ENCODE measurements at places on chromosomes 5 and 9. TPM values are rescaled to one million over a fixed set of nuclear protein-coding genes. Genes with fewer than 3 reads are reported as not detected.

Gene PPP2R2B
- total RNA-seq = 1.3 TPM

Gene NIPBL
- total RNA-seq = 70.0 TPM

Gene SLC28A3
- total RNA-seq = 0.85 TPM

Gene DCP2
- total RNA-seq = 99.7 TPM

Gene IGFBPL1
- not detected for total RNA-seq

Gene TAF1L
- total RNA-seq = not detected

Gene SLCO6A1
- not detected for total RNA-seq

Gene ARAP3
- 8.7 TPM for total RNA-seq

Gene PHF24
- total RNA-seq = not detected

Gene PAEP
- total RNA-seq = not detected

Gene ANKRD31
- total RNA-seq = 0.29 TPM

Gene DIRAS2
- not detected for total RNA-seq

Gene ARL10
- 8.5 TPM for total RNA-seq

Gene OR1Q1
- not detected for total RNA-seq

All from T-helper 1 cell treated with Interleukin-12 subunit alpha and Interleukin-12 subunit beta and Interleukin-4 antibody, amounts not matched to agents 30 ng/mL and 1 ng/mL, for 36 hours (primary cell).